ENCODE measurements at places on chromosomes 12 and 14. TPM values are rescaled to one million over a fixed set of nuclear protein-coding genes. Genes with fewer than 3 reads are reported as not detected.
A peak's percentile ranks its signal among the peaks of the same experiment; 100 is the strongest.

- no peak for DNase-seq
Measured at GRCh38 chr14:71557351-71557750, 374.9 kb upstream of the RGS6 start.

DNA sequence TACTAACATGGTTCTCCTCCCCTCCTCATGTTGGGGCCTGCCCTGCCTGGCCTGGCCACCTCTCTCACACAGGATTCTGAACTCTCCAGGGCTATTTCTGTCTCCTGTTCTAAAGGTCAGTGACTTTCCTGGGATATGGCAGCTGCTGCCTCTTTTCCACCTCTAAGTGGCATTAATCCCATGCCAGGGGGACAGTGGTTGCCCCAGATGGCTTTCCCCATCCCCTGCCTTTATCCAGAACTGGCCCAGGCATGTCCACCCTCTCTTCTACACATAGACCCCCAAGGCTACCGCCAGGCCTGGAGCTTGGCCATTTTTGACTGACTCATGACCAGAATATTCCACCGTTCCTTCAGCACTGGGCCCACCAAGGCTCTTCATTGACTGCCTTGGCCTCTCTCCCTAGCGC lies 90.4 kb downstream of the IRF2BPL start:
- DNase-seq, result no peak

NRIP2 gene
- not detected for total RNA-seq

DNA sequence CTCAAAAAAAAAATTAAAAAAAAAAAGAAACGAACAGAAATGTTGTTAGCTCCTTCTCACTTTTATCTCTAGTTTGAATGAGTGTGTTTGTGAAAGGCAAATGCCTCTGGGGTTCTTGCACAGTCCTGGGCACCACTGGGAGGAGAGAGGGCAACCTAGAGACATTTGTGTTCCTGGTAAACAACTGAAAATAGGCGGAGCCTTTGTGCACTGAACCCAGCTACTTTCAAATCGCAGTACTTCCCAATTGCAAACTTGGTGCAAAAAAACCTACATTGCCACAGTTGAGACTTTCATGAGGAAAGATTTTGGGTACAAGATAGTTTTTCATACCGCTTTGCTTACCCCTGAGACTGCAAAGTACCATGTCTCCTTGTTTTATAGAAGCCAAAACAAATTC lies 430.0 kb downstream of the ZFP36L1 start:
- no peak for DNase-seq

GRCh38 chr12:107320929-107321631 lies 227.7 kb upstream of the CRY1 start:
- peak; percentile 39 for DNase-seq

GRCh38 chr12:99390707-99391106 lies 256.8 kb upstream of the GARIN6 start:
- no peak for DNase-seq

DNA sequence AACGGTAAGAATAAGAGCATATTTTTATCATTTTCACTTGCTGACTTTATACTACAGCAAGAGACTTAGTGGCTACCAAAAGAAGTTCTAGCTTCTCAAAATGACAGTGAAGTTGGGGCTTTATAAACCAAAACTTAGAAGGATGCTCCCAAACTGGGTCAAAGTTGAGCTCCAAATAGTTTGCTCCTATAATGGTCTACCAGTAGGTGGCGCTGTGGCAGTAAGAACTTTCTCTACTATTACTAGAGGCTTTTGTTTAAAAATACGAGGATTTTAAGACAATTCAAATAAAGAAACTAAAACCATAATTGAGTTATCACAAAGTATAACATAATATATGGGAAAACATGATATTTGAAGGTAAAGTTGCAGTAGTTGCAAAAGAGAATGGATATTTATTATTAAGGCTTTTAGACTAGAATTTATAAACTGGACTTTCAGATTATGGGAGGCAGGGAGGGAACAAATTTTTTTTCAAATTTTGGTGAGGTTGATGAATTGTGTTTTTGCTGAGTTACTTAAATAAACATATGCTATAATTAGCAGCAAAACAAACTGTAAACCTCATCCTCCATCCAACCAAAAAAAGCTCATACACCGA lies 75.0 kb downstream of the TGFB3 start:
- DNase-seq, result peak; percentile 60

GRCh38 chr14:72532686-72533454 lies 361.0 kb downstream of the DPF3 start:
- no peak for DNase-seq

All from PC-9 (cell line).